ENCODE measurements at places on chromosomes 13 and 19. TPM values are rescaled to one million over a fixed set of nuclear protein-coding genes. Genes with fewer than 3 reads are reported as not detected.

DNA sequence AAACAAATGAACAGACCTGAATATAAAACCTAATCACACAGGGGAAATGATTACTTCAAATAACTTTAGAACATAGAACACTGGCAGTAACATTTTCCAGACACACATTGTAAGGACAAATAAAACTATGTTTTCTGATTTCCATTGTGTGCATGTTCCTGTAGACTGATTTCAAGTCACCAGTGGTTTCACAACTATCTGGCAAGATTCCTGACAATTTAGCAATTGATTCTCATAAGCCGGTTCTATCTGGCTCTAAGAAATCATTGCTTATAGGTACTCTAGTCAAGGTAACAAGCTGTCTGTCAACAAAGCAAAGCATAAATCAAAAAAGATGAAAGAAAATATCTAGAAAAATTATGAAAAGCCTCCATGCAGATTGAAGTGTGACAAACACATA is 19.6 kb upstream of the PCCA start:
- H3K27me3 ChIP-seq, result peaks cover 9% of the 10 kb centered on the region
- H3K36me3 ChIP-seq, result no peaks in the 10 kb centered on the region
- no peaks in the 10 kb centered on the region for H3K4me1 ChIP-seq
- no peak for DNase-seq

DNA sequence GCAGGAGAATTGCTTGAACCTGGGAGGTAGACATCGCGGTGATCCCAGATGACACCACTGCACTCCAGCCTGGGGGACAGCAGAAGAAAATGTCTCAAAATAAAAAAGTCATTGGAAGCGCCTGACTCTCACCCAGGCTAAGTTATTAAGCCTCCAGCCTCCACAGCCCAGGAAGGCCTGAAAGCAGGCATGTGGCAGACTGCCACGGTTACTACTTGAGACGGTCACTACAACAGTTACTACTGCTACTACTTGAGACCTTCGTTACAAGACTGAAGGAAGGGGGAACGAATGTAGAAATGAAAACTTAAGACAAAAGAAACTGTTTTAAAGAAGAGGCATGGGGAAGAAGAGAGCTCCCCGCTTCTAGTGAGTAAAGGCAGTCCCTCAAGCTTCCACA is 9.6 kb downstream of the PRR22 start:
- no peaks in the 10 kb centered on the region for H3K4me1 ChIP-seq
- H3K36me3 ChIP-seq, result no peaks in the 10 kb centered on the region
- H3K27me3 ChIP-seq, result no peaks in the 10 kb centered on the region
- no peak overlapping the region for H3K4me3 ChIP-seq

DNA sequence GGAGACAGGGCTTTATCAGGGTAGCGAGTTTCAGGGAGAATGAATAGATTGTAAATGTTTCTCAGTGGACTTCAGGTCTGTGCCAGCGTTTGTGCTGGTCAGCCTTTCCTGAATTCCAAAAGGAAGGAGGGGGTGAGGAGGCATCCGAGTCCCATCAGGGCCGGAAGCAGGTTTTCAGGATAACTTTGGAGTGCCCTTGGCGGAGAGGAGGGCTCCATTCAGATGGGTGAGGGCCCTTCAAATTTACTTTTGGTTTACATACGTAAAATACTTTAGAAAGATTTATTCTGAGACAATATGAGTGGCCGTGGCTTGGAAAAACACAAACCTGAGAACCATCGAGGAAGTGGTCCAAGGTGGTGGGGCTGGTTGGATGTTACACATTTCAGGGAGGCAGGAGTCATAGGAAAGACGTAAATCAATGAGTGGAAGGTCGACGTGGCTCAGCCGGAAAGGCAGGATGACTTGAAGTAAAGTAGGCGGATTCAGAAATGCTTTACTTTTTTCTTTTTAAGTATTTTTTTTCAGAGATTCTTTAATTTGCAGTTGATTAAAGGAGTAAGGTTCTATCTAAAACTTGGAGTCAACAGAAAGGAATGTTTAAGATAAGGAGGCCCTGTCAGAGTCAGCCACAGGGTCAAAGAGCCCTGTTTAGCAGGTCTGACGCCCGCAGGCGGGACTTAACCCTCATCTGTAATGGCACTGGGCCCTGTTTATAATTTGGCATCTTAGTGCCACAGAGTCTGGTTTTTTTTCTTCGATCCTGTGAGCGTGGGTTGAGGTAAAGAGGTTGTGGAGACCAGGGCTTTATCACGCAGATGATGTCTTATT is 32.8 kb downstream of the ATP11A start:
- peaks cover 35% of the 10 kb centered on the region for H3K4me1 ChIP-seq
- no peak overlapping the region for H3K4me3 ChIP-seq
- H3K36me3 ChIP-seq, result peaks cover 5% of the 10 kb centered on the region
- peak overlapping the region; percentile 58 for H3K27ac ChIP-seq
- no peak for DNase-seq

DNA sequence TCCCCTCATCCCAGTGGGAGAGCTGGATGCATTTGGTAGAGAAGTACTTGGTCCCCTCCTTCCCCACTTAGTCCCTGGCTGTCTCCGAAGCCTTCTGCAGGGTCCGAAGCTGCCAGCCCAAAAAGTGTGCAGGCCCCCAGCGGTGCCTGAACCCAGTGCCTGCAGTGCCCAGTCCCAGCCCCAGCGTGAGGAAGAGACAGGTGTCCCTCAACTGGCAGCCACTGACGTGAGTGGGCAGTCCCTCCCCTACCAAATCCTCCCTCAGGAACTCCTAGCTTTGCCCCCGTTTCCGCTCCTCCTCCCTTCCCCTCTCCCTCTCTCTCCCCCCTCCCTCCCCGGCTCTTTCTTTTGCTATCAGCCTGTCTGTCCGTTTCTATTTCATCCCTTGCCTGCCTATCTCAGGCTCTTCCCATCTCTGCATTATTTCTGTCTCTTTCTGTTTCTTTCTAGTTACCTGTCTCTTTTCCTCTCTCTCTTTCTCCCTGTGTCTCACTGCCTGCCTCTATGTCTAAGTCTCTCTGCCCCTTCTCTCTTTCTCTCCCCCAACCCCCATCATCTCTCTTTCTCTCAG is 1.8 kb upstream of the LTBP4 start:
- peaks cover 44% of the 10 kb centered on the region for H3K27me3 ChIP-seq
- DNase-seq, result peak; percentile 72
- peaks cover 54% of the 10 kb centered on the region for H3K4me1 ChIP-seq
- peaks cover 3% of the 10 kb centered on the region for H3K36me3 ChIP-seq
- H3K4me3 ChIP-seq, result peak overlapping the region; percentile 74
- H3K27ac ChIP-seq, result peak overlapping the region; percentile 59

The OR10H1 gene
- not detected for total RNA-seq

The SYT3 gene
- not detected for total RNA-seq
